ENCODE measurements at places on chromosomes 1 and 21.
A peak's percentile ranks its signal among the peaks of the same experiment; 100 is the strongest.

DNA sequence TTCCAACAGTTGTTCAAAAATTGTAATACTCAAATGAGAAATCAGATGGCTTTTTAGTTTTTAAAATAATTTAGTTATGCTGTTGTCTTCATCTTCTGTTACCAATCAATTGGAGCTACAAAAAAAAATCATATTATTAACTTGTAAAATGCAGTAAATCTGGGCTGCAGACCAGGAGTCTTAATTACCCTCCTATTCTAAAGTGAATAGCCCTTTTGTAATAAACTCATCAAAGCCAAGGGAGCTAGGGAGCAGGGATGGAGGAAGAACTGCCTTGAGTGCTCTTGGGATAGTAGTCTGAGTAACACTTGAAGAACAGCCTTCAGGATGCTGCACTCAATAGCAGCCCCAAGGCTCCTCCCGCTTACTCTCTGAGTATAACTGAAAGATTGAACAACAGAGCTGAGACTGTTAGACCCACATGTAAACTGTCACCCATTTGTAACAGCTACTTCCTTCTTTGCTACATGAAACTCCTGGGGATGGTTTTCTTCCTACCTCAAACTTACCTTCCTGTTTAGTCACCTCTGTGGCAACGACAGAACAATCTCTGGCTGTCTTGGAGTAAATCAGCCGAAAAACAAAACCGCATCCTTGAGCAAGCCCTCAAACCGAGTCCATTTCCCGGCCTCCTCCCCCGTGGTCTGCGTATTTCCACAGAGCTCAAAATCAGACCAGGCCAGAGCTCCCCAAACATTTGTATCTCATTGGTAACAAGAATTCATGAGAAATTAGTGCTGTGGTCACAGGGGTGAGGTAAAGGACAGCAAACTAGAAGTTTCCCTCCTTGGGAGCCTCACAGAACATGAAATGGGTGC is 55.9 kb downstream of the CD58 start:
- peak; percentile 68 for DNase-seq

- DNase-seq, result no peak
Measured at GRCh38 chr1:213247038-213247437, 196.0 kb downstream of the RPS6KC1 start.

DNA sequence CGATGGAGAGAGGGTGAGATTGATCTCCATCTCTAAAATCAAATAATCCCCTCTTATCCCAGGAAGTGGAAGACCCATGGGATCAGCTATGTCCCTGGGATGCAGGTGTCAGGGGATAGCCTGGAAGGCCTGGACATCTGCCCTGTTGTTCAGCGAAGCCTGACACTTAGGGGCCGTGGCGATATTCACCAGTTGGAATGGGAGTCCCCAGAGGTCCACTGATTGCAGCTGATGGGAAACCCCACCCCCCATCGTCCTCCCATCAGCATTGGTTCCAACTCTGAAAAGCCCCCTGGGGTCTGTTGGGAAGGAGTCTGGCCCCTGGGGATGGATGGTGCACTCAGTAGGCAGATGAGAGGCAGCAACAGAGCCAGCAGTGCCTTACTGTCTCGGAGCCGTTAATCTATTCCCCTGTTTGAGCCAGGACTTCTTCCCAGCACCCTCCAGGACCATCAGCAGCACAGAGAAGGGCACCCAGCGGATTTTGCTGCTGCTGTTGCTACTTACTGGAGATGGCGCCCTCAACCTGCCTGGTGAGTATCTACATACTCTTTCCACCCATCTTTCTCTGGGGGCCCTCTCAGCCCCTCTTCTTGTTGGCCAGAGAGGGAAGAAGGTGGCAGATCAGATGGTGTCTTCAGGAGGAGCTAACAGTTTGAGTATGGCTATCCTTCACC is 13.4 kb downstream of the CATSPER4 start:
- DNase-seq, result no peak

- DNase-seq, result no peak
Measured at GRCh38 chr1:17932164-17932563, 175.4 kb upstream of the IGSF21 start.

DNA sequence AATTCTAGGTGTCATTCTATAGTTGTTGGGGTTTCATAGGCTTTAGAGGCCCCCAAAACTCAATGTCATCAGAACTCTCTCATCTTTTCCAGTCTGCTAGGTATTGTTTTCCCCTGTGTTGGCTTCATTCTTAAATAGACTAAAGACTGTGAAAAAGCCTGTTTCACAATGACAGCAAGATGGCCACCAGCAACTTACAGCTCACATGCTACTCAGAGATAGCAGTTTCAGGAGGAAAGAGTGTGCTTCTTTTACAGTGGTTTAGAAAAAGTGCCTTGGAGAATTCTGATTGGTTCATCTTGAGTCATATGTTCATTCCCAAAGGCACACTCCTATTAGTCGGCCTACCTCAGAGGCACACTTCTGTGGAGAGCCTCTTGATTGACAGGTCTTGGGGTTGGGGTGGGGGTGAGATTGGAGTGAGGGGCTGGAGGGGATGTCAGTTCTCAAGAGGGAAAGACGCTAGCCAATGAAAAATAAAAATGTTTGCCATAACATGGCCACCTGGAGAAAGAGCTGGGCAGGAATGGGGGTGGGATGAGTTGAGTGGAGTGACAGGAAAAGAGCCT is 8.5 kb downstream of the IL23R start:
- no peak for DNase-seq

- DNase-seq, result no peak
Measured at GRCh38 chr21:41921021-41921420, 32.8 kb downstream of the C2CD2 start.

DNA sequence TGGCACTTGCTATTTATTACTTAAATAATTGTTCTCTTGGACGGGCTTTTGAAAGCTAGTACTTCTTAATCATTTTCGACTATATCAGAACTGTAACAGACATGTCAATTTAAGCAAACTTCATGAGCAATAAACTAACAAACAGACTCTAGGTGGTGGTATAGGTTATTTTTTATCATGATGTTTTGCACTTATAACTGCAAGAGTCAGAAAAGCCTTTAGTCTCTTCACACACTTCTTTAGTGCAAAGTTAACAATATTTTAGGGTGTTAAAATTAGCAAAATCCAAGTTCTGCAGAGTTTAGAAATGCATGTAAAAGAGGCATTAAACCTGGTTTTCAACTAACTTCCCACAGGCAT is 2.2 kb downstream of the NRIP1 start:
- no peak for DNase-seq

DNA sequence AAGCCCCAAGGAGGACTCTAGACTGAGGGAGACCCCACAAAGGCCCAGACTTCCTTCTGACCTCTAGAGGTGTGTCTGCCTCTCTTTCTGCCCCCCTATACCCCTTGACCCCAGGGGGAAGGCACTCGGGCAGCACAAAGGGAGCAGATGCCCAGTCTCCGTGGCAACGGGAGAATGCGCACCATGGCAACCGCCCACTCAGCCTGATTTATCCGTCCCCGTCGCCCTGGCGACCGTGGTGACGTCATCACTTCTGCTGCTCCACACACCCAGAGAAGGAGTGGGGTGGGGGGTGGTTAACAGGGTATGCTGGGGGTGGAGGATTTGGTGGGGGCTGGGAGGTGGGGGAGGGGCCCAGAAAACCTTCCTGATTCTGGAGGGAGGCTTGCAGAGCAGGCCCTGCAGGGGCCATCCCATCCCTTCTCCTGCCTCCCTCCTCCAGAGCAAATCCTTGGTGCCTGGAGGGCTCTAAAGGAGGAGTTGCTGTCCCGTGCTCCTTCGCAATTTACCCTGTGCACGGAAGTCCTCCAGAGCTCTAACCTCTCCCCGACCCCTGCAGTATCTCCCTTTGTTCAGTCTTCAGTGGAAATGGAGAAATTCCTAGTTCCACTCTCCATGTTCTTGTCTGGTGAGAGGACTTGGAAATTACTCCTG is 6.3 kb downstream of the CELF3 start:
- peak; percentile 21 for DNase-seq

DNA sequence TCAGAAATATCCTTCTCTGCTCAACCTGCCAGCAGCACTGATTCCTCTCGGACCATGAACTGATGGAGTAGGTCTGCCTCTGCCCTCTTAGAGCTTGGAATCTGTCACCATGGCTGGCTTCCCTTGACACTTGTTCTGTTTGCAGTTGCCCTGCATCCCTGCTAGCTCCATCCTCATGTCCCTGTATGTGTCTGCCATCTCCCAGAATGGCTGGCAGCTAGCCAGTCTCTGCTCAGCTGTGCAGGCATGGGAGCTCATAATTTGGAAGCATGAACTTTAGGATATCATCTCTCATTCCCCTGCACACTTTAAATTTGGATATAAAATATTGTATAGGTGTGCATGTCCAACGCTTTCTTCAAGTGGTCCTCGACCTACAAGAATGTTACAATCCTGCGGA is 95.4 kb downstream of the C1orf94 start:
- no peak for DNase-seq

DNA sequence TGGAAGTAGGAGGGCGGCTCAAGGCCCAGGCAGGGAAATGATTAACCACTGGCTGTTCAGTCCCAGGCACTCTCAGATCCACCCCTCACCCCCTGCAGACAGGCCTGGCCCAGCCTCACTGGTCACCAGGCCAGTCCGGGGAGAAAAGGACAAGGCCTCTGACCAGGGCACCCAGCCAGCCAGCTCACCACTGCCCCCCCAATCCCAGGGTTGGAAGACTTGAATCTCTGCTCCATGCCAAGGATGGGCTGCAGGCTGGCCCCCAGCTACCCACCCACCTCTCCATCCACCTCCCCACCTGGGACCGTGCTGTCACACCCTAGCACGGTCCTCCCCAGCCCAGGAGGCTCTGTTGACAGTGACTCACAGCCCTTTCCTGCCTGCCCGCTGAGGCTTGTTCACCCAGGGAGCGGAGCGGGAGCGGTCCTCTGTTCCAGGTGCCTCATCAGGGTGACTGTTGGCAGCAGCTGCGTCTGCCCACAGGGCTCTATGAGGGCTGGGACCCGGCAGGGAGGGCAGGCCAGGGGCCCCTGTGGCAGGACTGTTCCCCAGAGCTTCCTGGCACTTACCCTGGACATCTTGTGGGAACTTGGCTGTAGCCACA is 2.2 kb downstream of the LAD1 start:
- DNase-seq, result no peak

DNA sequence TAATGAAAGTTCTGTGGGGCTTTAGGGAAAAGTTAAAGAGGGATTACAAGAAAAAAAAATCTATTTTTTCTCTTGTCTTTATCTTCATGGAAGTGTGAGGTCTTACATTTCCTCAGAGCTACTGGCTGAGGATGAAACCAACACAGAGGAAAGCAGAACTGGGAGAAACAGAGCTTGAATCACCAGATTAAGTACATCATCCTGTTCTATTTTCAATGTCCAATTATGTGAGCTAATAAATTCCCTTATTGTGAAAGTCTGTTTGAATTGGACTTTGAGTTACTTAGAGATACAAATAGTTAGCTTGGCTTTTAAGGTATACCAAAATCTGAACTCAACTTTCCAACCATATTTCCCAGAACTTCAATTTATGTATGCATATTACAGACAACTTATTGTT is 69.2 kb downstream of the LPGAT1 start:
- no peak for DNase-seq

DNA sequence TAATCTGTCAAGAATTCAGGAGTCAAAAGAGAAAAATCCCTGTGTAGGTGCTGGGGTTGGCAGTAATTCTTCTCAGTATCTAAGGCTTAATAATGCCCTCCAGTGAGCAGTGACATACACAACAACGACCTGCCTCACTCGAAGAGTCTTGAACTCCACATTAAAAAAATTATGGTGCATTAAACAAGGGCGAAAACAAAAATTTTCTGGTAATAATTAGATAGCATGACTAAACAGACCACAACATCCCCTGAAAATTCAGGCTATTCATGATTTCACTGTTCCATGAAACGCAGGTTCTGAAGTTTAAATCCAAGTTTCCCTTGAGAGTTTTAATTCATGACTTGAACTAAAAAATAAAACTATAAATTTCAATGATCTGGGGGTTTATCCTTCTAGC is 5.1 kb downstream of the SRSF4 start:
- no peak for DNase-seq

- no peak for DNase-seq
Measured at GRCh38 chr1:20975668-20976067, 188.6 kb upstream of the HP1BP3 start.

DNA sequence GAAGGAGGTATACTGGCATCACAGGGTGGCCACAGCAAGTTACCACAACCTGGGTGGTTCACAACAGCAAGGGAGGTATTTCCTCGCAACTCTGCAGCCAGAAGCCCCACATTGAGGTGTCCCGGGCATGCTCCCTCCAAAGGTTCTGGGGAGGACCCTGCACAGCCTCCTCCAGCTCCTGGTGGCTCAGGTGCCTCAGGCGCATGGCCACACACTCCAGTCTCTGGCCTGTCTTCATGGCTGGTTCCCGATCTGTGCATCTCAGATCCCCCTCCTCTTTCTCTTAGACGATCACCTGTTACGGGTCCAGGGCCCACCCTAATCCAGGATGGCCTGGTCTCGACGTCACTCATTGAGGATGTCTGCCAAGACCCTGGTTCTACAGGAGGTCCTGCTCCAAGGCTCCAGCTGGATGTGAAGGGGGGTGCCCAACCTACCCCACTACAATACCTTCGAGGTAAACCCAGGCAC is 6.7 kb upstream of the ARF1 start:
- no peak for DNase-seq

DNA sequence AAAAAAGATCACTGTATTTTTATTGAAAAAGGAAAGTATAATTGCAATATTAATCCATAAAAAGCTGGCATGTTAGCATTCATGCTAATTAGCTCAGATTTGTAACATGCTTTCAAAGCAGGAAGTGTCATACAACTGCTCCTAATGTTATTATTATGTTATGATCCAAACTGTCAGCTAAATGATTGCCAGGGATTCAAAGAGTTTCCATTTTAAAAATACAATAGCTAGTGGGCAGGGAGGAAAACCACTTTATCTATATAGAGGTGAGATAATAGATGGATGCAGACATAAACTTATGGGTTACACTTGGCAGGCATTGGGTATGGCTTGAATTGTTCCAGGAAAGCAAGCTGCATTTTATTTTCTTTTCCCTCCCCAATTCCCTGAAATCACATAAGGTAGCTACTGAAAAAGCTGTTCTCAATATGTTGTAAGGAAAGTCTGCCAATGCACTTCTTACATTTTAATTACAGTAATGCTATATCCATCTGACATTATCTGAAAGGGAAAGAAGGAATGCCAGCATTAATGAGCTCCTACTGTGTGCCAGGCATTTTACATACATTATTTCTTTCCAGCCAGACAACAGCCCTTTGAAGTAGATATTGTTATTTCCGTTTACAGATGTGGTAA is 9.8 kb upstream of the MYSM1 start:
- DNase-seq, result no peak

DNA sequence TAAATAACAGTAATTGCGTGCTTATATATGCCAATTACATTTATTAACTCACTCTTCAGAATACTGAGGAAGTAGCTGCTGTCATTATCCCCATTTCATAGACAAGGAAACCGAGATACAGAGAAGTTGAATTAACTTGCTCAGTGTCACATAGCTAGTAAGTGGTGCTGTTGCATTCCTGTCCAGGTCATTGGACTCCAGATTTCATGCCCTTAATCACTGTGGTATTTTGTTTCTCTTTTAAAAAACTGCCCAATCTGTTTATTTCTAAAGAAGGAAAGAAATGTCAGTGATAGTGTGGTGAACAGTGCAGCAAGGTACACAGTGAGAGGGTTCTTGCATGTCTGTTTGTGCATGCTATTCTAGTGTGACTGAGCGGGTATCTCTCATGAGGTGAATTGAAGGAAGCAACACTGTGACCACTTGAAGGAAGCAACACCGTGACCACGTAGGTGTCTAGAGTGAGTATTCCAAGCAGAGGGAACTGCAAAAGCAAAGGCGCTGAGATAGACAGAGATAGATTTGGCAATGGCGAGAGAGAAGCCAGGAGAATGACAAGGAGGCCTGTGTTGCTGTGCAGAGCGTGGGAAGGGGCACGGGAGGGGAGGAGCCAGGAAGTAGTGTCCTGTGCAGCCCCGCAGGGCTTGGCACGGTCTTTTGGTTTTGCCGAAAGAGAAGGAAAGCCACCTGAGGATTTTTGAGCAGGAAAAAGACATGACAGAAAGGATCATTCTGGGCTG is 95.9 kb downstream of the CAMTA1 start:
- no peak for DNase-seq

All from activated T-cell treated with anti-CD3 and anti-CD28 coated beads for 48 hours (primary cell).